ENCODE measurements at places on chromosomes 2 and 18.
A peak's percentile ranks its signal among the peaks of the same experiment; 100 is the strongest.

GRCh38 chr2:216118474-216118873 is 9.3 kb downstream of the XRCC5 start:
- no peak for DNase-seq

- no peak for DNase-seq
These were observed 252.4 kb downstream of the FSIP2 start for GRCh38 chr2:185990861-185991525.

DNA sequence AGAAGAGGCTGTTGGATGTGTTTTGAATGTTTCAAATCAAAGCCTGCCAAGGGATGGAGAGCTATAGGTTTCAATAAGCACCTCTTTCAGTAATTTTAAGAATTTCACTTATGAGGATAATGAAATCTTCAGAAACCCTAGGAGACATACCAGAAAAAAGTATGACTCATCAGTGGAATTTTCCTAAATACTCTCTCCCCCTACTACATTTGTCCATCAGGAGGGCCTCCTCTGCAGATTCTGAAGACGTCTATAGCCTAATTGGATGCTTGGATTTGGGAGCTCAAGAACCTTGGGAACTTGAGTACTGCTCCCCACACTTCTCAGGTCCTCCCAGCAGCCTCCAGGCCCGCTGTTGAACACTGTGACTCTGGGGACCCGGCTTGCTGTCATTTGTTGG is 374.3 kb downstream of the SLC4A3 start:
- no peak for DNase-seq

DNA sequence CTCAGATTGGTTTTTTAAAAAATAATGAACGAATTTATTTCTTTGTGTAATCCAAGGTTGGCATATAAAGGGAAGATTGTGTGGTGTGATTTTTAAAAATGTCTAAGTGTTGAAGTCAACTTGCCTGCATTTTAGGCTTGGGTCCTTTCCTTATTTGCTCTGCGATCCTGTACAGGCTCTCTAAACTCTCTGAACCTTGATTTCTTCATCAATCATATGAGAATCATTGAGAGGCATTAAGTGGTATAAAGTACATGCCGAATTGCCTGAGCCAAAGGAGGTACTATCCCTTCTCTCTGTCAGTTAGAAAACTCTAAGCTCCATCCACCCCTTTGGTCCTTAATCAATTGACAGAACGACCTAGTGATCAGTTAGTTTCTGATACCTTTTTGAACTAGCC is 440.4 kb upstream of the MEX3C start:
- no peak for DNase-seq

DNA sequence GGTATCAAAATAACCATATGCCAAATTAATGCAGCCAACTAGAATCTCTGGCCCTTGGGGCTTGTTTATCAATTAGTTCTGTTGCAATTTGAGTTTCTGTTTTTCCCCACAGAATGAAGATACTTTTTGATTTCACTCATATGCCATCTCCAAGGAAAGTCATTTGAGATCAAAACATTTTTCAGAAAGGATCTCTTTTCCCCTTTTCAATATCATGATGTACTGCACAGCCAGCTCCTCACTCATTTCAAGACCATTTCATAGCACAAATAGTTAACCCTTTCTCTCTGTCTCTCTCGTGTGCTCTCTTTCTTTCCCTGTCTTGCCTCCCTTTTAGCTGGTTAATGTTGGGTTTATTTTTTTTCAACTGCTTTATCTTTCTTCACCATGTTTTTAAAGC is 387.3 kb downstream of the STK39 start:
- DNase-seq: no peak

- DNase-seq: peak; percentile 80
These were observed 1.4 kb downstream of the RNF138 start for GRCh38 chr18:32093102-32093511.

- no peak for DNase-seq
These were observed 42.8 kb downstream of the ESCO1 start for GRCh38 chr18:21557607-21558253.

- no peak for DNase-seq
These were observed 29.0 kb downstream of the PHLPP1 start for GRCh38 chr18:62744076-62744968.

GRCh38 chr2:26223018-26223417 is 21.4 kb downstream of the HADHA start:
- no peak for DNase-seq

- DNase-seq: no peak
These were observed 429.0 kb downstream of the SUCLG1 start for GRCh38 chr2:84029903-84030575.

- no peak for DNase-seq
These were observed 1.8 kb downstream of the ASIC4 start for GRCh38 chr2:219515874-219516629.

GRCh38 chr2:128375454-128375853 is 56.8 kb upstream of the HS6ST1 start:
- peak; percentile 60 for DNase-seq

DNA sequence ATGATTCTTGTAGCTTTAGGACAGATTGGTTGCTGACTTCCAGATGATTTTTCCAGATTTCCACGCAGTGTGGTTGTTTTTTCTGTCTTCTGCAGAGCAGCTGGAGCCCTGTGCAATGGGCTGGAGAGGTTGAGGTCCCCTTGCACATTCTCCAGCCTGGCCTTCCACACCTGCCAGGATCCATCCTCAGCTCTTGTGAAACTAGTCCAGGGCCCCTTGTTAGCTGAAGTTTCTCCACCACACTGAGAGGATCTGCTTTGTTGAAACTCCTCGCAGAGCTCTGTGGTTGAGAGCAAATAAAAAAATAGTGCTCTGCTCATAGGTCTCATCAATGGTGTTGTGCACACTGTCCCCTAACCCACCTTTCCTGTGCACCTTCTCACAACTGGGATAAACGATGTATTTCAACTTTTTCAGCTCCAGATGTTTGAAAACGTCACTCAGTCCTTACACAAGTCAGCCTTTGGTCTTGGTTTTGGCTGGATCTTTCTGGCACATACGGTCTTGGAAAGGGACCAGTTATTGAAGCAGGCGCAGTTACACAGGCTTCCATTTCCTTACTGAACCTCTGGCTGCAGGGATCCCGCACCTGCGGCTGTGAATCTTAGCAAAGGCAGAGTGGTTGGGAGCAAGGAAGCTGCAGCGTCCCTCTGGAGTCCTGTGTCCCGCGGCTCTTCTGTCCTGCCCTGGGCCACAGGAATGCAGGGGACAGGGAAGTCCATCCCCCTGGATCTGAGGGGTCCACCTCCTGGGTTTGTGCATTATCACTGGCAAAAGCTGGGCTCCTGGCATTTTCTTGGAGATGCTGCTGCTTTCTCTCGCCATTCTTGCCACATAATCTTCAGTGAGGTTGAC is 272.0 kb upstream of the DSEL start:
- no peak for DNase-seq

GRCh38 chr2:240886678-240887609 is 9.0 kb downstream of the MAB21L4 start:
- peak; percentile 70 for DNase-seq

- peak; percentile 59 for DNase-seq
These were observed 7.3 kb downstream of the ZNF516 start for GRCh38 chr18:76487782-76488181.

- no peak for DNase-seq
These were observed 80.5 kb downstream of the NRXN1 start for GRCh38 chr2:50951437-50951836.

DNA sequence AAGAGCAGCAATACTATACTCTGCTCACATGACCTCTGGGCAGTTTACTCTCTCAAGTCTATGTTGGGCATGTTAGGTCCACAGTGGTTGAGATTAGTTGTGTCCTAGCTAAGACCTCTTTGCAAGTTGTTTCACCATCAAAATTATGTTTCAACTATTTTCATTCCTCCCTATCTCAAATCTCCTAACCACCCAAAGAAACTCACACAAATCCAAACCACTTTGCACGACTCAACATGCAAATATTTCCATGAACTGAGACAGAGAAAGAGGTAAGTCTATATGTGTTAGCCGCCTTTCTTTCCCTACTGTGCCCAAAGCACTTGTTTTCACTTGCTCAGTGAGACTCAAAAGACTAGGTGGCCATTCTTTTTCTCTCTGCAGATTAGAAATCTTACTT is 546.8 kb downstream of the TNS1 start:
- no peak for DNase-seq

- DNase-seq: no peak
These were observed 143.1 kb upstream of the GAREM1 start for GRCh38 chr18:32613821-32614220.

DNA sequence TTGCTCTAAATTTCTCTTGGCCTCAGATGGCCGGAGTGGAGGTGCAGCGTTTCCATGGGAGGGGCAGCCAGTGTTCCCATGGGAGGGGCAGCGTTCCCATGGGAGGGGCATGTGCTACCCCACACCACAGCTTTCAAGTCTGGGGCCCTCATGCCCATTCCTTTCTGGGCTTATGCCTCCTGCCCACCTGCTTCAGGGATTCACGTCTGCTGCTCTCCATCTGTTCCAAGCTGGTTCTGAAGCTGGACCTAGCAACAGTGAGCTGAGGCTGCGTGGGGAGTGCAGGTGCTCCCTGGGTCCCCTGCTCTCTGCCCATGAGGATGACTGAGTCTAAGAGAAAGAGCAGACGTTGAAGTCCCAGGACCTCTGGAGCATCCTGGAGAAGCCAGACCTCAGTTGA is 243.1 kb upstream of the PXDN start:
- no peak for DNase-seq

- DNase-seq: no peak
These were observed 36.5 kb downstream of the AP1S3 start for GRCh38 chr2:223800908-223801307.

All from H7 (cell line).